Hepatocyte (in vitro differentiated cells): ENCODE measurements at places on chromosomes 6 and 20.

DNA sequence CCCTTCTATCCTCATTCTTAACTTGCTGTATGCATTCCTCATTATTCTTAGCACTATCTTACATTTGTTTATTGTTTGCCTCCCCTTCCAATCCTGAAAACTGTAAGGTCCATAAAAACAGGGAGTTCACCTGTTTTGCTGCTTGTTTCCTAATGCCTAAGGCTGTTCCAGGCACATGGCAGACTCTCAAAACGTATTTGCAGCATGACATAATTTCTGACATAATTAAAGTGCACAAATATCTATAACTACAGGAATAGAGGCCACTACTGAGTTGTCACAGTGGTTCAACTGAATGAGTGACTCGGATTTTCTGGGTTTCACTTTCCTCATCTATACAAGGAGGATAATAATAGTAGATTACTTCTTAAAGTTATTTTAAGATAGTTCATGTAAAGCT is 83.0 kb downstream of the HFE start:
- DNase-seq = no peak

- no peak for DNase-seq
Measured at GRCh38 chr6:116108836-116109235, 8.2 kb downstream of the NT5DC1 start.

DNA sequence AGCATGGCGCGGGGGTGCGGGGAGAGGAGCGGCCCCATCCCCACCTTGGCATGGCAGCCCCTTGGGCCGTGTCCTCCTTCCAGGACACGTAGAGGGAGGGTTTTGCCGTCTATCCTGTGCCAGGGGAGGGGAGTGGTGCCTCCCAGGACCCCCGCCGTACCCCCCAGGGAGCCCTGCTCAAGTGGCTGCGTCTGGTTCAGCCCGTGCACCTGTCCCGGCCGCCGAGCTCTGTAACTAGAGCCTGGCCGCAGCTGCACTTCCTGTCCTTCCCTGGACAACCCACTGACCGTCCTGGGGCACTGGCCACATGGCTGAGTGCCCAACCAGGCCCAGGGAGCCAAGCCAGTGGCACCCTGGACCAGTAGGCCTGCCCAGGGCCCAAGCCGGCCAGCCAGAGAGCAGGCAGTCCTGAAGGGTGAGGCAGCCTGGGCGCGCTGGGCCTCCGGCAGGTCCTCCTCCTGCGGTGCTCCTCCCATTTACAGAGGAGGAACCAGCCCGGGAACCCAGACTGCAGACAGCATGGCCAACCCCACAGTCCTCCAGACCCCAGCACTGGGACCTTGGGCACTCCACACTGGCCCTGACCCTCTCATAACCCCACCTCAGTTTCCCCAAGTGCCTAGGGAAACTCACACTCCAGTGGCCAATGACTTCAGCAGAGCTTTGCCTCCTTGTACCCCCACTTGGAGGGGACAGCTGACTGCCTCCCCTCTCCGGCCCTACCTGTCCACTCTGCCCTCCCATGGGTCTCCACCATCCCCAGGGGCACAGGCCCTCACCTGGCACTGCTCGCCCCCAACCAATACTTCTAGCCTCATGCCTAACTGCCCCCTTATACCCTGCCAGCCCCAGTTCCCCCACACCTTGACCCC is 8.7 kb downstream of the LAMA5 start:
- peak; percentile 27 for DNase-seq

- DNase-seq = no peak
Measured at GRCh38 chr20:40778894-40779496, 90.0 kb upstream of the MAFB start.

GRCh38 chr6:170464524-170464979 is 88.6 kb downstream of the PSMB1 start:
- DNase-seq = no peak

GRCh38 chr6:44453146-44453545 is 65.6 kb downstream of the CDC5L start:
- DNase-seq = no peak

DNA sequence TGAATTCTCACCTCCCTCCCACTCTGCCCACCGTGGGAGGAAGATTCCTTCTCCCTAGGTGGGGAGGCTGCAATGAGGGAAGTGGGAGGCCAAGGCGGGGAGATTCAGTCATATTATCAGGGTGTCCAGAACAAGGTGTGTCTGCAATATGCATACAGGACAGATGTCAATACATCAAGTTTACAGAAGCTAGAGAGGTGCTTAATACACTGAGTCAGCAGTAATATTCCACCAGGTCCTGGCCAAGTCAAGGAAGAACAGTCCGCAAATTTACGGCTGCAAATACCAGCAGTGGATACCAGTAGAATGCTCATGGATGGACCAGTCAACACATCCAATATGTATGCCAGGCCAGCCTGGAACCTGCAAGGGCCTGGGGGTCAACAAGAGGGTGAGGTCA is 119.0 kb downstream of the MCHR2 start:
- no peak for DNase-seq

- peak; percentile 6 for DNase-seq
Measured at GRCh38 chr6:91895599-91896285, 1308.9 kb upstream of the MAP3K7 start.

DNA sequence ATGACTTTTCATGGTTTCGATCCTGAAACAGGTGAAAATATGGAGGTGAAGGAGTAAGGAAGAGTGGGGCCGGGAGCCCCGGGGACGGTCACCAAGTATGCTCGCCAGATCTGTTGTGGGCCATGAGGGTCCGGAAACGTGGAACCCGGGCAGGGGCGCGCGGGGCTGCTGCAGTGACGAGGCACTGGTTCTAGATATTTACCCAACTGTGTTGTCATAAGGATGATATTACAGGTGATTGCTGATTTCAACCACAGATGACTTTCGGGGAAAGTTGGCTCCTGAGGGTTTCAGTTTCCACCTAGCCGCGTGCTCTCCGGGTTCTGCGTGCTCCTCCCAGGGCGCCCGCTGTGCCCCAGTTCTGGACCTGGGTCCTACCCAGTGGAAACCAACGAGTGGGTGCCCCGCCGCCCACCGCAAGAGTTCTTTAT is 12.2 kb downstream of the RAET1G start:
- no peak for DNase-seq

DNA sequence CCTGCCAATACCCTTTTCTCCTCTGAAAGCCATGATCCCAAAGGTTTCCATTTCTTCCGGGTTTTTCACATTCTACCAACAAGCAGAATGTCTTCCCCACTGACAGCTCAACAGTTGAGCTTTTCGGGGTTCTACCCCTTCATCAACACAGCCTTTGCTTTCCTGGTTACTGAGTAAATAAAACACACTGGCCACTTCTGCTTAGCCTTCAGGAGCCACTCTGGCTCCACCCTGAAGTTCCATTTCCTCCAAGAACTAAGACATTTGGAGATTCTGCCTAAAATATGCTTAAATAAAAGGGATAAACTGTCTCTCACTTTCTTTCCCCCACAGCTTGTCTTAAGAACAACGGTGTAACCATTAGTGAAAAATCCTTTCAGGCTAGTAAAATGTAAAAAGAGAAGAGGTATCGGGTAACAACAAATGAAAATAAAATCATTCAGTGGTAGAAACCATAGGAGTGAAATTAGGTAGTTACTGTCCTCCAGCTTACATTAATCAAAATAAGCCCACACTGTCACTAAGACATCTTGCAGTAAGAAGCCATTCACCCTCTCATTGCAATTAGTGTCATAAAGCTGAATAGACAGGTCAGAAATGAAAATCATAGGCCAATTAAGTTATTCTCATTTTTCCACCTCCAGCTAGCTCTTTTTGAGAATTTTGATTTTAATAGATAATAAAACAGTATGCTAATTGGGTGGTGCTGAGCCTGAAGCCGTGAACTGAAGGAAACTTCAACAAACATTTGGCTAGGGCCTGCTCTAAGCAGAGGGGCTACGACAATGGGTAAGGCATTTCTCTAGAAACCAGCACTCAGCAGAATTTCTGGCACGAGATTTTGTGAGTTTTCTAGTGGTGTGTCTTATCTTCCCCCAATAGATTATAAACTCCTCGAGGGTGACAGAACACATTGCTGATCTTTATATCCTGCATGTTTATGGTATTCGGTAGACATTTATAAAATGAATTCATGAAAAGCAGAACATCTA is 194.2 kb downstream of the KHDC1L start:
- no peak for DNase-seq

DNA sequence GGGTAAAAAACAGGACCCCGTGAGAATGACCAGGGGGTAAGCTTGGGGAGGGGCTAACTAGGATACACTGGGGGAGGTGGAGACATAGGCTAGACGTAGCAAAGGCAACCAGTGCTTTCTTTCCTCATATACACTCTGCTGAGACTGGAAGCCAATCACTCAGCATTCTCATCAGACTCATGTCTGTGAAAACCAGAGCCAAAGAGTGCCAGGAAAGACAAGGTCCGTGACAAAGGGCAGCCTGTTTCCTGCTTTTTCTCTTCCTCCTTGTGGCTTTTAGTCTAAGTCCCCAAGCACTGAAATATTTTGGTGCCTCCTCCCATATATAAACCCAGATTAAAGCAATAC is 97.9 kb upstream of the NEDD9 start:
- no peak for DNase-seq

DNA sequence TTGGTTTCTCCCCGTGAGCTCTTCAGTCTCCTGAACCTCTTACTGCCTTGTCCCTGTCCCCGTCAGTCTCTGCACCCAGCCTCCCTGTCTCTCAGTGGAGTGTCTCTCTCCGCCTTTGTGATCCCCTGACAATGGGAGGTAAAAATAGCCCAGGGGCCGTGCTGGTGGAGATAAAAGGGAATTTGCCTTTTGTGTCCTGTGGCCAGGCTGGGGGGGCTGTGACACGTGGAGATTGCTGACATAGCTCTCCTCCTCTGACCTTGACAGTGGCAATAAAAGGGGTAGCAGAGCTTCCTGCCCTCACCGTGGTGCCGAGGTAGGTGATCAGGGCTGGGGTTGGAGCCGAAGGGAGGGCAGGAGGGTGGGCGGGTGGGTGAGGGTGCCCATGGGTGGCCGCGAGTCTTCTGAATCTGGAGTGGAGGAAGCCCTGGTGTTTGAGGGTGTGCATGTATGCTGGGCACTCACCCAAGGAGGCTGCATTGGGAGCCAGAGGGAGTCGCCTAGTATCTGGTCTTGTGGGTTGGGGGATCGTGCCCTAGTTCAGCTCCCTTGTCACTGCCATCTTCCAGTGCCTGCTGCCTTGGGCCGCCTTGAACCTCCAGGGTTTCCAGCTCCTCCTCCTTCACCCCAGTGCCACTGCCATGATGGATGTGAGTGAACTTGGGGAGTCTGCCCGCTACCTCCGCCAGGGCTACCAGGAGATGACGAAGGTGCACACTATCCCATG is 21.9 kb downstream of the MYH7B start:
- no peak for DNase-seq

GRCh38 chr6:36914227-36914794 is 28.6 kb downstream of the C6orf89 start:
- DNase-seq = peak; percentile 85

DNA sequence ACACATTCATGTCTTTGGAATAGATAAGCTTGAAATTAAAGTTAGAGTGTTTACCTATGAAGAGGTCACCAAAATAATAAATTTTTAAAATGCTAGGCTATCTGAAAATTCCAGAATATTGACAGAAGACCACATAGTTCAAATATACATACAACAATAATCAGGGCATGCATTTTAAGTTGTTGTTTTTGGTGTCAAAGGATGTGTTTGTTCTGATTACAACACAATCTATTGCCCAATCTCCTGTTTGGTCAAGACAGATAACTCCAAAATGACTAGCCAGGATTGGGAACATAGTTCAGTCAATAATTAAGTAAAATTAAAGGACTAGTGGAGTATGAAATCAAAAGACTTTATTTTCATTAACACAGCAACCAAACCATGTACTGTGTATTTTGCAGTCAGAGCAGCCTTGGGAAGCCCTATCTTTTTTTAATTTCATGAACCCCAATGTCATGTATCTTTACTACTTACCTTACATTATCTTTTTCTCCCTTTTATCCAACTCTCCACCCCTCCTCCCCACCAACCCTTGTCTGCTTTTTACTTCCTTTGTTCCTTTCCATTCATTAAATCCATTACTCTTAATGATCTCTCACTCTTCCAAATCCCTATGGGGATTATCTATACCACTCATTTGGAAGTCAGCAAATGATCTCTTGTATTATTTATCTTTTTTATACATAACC is 111.2 kb downstream of the CDK19 start:
- no peak for DNase-seq

- DNase-seq = no peak
Measured at GRCh38 chr20:33250666-33251065, 14.9 kb downstream of the BPIFA1 start.

GRCh38 chr20:57648878-57649616 is 28.8 kb upstream of the ZBP1 start:
- peak; percentile 1 for DNase-seq

DNA sequence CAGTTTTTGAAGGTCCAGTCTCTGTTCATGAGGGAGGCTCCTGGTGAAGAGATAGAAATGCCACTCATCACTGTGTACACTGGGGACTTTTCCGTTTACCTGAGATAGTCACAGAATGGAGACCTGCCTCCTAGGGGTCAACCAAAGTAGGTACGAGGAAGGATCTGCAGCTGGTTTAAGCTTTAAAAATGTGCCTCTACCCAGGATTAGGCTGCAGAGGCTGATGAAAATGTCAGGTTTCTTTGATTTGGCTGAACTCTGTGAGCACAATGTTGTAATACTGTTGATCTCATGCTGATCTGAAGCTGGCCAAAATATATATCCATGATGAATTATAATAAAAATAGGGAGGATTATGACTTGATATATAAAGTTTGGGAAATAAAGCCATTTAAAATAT is 182.7 kb downstream of the ADAT2 start:
- DNase-seq = no peak

- no peak for DNase-seq
Measured at GRCh38 chr6:35624341-35625070, 64.2 kb downstream of the FKBP5 start.

- DNase-seq = peak; percentile 28
Measured at GRCh38 chr6:122772724-122773415, 6.6 kb upstream of the FABP7 start.

DNA sequence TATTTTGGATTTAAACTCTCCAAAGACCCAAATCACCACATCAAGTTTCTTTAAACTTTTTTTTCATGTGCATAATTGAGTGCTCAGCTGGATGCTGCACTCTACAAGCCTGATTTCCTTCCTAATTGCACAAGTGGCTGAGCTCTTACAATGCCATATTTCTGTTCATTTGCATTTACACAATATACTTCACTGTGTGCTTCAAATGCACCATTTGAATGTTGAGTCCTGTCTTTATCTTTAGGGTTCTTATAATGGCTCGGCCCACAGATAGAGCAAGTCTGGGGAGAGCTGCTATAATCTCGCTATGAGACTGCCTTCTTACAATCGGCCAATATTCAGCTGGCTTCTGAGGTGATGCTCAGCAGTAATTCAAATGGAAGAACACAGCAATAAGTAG is 200.6 kb upstream of the MAP3K7 start:
- DNase-seq = no peak

- no peak for DNase-seq
Measured at GRCh38 chr20:9319687-9320384, 194.6 kb upstream of the LAMP5 start.

- DNase-seq = no peak
Measured at GRCh38 chr6:87154641-87154992, 748 bp upstream of the ZNF292 start.

GRCh38 chr20:1427457-1428054 is 34.7 kb upstream of the FKBP1A start:
- no peak for DNase-seq

GRCh38 chr6:90989763-90990162 is 402.9 kb upstream of the MAP3K7 start:
- no peak for DNase-seq

GRCh38 chr6:53410508-53411258 is 61.9 kb upstream of the ELOVL5 start:
- DNase-seq = peak; percentile 46
